Fibroblast of the conjunctiva (primary cell): ENCODE measurements at places on chromosomes 3 and 15.

DNA sequence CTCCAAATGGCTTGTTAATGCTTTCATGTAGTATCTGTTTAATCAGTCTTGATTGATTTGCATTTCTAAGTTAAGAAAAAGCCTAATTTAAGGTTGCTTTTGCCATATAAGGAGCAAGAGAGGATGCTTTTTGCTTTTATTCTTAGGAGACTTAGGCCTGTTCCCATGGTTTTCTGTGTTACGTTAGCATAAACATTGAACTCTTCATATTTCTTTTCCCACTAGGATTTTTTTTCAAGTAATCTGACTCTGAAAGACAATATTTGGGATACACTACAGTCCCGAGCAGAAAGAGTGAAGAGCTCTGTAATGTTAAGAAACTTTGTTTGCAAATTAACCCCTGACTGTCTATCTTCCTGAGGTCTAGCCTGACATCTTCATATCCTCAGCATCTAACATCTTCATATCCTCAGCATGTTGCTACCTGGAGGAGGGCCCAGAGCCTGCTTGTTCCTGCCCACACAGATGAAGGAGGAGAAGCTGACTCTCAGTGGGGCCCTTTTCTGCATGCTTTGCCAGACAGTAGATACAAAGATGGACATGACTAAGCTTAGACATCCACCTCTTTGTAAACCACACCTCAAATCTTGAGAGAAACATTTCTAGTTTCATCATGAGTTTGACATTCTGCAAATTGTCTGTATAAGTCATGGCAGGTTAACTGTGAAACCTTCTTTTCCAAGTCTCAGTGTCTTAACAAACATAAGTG is 86.2 kb upstream of the COL6A5 start:
- no peak for DNase-seq

- no peak for DNase-seq
Observed at GRCh38 chr15:47705281-47705997, 11.9 kb upstream of the SEMA6D start.

- DNase-seq = no peak
Observed at GRCh38 chr3:63914312-63914711, 2.1 kb upstream of the SCAANT1 start.

- no peak for DNase-seq
Observed at GRCh38 chr15:77021803-77022381, 27.0 kb downstream of the PSTPIP1 start.

DNA sequence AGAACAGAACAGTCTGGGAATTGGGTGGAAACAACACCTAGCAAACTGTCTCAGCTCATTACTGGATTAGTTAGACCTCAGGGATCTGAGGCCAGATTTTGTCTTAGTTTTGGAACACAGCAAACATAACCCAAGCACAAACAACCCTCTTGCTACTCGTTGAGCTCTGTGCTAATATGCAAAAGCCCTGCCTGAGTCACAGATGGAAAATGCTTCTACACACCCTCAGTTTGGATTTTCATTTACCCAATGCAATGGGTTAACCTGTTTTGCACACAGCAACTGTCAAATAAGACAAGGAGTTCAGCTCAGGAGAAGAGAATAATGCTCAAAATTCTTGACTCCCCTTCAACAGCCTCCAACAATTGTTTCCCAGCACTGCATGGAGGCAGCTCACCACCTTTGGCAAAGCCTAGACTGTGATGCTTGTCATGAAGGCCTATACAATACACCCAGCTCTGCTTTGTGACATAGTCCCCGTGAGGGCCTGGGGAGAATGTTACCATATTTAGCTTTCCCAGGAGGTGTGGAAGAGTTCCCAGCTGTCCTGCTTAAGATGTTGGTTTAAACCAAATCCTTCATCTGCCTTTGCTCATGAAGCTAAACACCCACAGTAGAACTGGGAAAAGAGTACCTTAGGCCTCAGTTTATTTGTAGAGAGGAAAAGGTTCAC is 68.9 kb upstream of the MNS1 start:
- DNase-seq = no peak

DNA sequence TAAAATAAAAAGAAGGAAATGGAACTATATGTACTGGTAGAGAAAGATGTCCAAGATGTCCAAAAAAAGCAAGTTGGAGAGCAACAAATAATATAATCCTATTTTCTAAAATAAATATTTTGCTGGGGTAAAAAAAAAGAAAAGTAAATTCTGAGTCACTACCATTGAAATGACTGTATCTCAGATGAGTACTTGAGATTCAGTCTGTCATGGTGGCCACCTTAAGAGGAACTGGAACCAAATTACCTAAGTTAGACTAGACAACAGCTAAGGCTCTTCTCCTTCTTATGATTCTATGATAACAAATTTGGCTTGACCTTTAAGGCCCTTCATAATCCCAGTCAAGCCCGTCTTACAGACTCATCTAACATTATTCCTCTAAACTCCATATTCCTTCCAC is 270.6 kb upstream of the HES1 start:
- DNase-seq = no peak
